Stimulated activated CD4-positive, alpha-beta T cell treated with anti-CD3 and anti-CD28 coated beads, Interleukin-15, amount 100 ng/mL, for 1 hour (primary cell): ENCODE measurements at places on chromosomes 11 and 22.

DNA sequence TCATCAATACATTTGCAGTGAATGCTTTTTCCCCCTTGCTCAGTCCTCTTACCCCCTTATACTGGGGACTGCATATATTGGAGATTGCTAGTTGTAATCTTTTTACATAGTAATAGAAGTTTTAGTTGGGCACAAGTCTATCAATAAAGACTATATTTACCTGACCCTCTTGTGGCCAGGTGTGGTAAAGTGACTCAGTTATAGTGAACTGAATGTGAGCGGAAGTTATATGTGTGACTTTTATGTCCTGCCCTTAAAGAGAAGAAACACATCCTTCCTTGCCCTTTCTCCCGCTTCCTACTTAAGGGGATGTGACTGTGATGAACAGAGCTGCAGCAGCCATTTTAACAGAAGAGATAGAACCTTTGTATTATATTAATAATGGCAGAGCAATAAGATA, 362.0 kb downstream of the METTL15 start:
- DNase-seq, result no peak

GRCh38 chr11:30453705-30454104, 130.8 kb downstream of the ARL14EP start:
- no peak for DNase-seq

- DNase-seq, result no peak
These were observed 5.6 kb upstream of the KIAA0930 start for GRCh38 chr22:45246060-45246985.

DNA sequence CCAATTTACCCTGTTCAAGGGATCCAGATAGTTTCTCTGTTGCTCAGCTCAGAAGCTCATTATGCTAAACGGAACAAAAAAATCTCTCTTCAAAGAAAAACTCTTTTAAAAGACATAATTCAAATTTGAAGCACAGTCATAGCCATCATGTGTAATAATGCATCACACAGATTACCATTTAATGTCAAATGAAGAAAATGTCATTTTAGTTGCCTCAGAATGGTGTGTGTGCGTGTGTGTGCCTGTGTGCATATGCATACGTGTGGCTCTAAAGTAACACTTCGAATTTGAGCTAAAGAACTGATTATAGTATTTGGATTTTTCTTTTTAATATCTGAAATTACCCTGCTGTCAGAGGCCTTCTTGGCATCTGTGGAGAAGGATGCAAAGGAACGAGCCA, 9.9 kb downstream of the TTC12 start:
- no peak for DNase-seq

DNA sequence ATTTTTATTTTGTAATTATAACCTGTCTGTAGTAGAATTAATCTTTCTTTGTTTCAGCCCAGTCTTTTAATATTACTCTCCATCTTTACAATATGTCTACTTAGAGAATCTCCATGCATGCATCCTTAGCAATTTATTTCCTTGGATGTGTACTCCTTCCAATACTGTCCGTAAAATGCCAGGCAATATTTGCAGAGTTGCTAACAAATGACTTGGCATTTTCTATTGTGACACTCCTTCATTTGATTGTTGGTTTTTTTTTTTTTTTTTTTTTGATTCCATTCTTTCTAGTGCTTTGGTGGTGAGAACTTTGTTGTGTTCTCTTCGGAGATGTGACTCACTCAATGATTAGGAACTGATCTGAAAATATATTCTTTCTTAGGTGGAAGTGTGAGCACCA, 220.3 kb downstream of the CNTN5 start:
- no peak for DNase-seq

GRCh38 chr11:62402226-62402959, 16.4 kb upstream of the SCGB1A1 start:
- DNase-seq, result peak; percentile 30

DNA sequence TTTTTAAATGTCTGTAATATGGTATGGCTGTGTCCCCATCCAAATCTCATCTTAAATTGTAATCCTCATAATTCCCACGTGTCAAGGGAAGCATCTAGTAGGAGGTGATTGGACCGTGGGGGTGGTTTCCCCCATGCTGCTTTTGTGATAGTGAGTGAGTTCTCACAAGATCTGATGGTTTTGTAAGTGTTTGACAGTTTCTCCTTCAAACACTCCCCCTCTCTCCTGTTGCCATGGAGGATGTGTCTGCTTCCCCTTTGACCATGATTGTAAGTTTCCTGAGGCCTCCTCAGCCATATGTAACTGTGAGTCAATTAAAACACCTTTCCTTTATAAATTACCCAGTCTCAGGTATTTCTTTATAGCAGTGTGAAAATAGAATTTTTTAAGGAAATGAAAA, 31.1 kb upstream of the CD44 start:
- DNase-seq, result no peak

- no peak for DNase-seq
These were observed 24.6 kb downstream of the MYBPC3 start for GRCh38 chr11:47327949-47328348.

GRCh38 chr11:2428322-2428795, 16.0 kb downstream of the TRPM5 start:
- peak; percentile 79 for DNase-seq

DNA sequence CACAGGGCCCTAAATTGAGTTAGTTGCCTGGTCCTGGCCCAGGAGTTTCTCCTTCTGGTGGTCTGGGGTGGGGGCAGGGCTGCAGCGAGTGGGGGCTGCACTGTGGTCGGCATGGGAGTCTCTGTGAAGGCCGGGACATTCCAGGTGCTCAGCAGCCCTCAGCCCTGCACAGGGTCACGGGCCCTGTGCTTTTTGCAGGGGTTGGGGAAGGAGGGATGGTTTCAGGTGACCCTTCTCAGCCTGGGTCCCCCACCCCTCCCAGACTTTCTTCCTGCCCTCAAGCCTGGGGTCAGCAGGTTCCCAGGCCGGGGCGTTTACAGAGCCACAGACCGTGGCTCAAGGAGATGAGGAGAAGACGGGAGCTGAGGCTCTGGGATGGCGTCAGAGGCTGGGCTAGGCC, 7.8 kb downstream of the EMID1 start:
- DNase-seq, result no peak
